ENCODE measurements at places on chromosomes 5 and 9. TPM values are rescaled to one million over a fixed set of nuclear protein-coding genes. Genes with fewer than 3 reads are reported as not detected.

Gene SPRY4
- total RNA-seq, result 74.2 TPM

Gene PCDHA5
- 2.7 TPM for total RNA-seq

Gene CARD6
- 3.7 TPM for total RNA-seq

Gene SHISAL2B
- total RNA-seq, result 1.4 TPM

Gene NUTM2G
- not detected for total RNA-seq

Measured in endothelial cell (in vitro differentiated cells).